ENCODE measurements at places on chromosomes 7 and 10.

DNA sequence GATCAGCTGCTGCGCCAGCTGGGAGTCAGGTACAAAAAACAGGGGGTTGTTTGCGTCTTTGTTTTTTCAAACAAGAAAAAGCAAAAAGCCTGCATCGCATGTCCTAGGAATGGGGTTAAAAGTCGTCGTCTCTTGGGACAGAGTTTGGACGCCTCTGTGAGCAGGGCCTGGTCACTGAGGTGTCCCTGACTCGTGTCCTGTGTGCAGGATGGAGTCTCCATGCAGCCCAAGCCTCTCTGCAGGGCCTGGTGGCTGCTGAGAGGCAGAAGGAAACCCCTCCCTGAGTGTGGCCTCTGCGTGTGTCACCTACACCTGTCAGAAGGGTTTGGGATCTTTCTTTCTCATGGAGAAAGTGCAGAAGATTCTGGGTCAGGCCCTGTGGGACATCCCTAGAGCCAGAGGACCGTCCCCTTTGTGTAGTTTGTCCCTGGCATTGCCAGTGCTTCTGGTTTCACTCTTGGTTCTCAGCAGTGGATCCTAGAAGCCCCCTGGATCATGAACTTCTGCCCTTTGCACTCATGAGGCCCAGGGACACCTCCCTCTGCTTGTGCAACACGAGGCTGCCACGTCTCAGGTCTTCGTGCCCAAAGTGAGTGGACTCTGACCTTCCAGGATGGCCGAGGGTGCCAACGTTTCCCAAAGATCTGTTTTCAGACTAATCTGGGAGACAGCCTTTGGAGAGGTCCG, 75.0 kb downstream of the PRKAG2 start:
- no peak for DNase-seq

DNA sequence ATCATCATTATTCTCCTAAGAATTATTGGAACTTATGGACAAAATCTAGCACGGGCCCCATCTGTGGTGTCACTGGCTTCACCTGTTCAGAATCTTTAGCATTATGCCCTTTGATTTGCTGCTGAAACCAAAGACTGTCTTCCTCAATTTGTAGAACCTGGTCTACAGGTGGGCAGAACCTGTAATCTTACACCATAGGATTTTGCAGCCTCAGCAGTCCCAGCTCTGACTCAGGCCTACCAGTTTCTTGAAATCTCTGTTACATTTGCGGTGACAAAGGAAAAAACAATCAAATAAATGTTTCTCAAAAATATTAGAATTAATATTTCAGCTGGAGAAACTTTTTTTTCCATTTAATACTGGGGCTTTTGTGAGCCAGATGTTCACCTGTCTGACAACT, 86.1 kb downstream of the EPDR1 start:
- DNase-seq: no peak

DNA sequence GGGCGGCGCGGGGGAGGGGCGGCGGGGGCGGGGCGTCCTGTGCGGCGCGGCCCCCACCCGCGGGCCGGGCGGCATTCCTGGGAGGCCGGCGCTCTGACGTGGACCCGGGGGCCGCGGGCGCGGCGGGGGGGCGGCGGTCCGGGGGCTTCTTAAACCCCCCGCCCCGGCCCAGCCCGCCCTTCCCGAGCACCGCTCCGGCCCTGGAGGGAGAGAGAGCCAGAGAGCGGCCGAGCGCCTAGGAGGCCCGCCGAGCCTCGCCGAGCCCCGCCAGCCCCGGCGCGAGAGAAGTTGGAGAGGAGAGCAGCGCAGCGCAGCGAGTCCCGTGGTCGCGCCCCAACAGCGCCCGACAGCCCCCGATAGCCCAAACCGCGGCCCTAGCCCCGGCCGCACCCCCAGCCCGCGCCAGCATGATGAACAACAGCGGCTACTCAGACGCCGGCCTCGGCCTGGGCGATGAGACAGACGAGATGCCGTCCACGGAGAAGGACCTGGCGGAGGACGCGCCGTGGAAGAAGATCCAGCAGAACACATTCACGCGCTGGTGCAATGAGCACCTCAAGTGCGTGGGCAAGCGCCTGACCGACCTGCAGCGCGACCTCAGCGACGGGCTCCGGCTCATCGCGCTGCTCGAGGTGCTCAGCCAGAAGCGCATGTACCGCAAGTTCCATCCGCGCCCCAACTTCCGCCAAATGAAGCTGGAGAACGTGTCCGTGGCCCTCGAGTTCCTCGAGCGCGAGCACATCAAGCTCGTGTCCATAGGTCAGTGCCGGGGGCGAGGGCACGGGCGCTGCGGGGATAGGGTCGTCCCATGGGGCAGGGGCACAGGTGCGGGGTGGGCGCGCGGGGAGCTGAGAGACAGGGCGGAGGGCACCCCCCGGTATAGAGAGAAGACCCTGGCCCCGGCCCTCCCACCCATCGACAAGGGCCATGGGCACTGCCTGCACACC, at the start of gene FLNC:
Gene FLNC (plus strand): TSS at position 176 of the 947 bp plus-strand sequence. CDS start 232 bp downstream, at position 408.
- peak; percentile 12 for DNase-seq

GRCh38 chr10:107002068-107002467, 162.4 kb downstream of the SORCS1 start:
- DNase-seq: no peak

- DNase-seq: no peak
Measured at GRCh38 chr7:107563081-107563774, 492 bp downstream of the COG5 start.

GRCh38 chr7:8129318-8129659, 132.7 kb downstream of the ICA1 start:
- DNase-seq: no peak

- DNase-seq: no peak
Measured at GRCh38 chr7:110973196-110973990, 117.5 kb upstream of the LRRN3 start.

DNA sequence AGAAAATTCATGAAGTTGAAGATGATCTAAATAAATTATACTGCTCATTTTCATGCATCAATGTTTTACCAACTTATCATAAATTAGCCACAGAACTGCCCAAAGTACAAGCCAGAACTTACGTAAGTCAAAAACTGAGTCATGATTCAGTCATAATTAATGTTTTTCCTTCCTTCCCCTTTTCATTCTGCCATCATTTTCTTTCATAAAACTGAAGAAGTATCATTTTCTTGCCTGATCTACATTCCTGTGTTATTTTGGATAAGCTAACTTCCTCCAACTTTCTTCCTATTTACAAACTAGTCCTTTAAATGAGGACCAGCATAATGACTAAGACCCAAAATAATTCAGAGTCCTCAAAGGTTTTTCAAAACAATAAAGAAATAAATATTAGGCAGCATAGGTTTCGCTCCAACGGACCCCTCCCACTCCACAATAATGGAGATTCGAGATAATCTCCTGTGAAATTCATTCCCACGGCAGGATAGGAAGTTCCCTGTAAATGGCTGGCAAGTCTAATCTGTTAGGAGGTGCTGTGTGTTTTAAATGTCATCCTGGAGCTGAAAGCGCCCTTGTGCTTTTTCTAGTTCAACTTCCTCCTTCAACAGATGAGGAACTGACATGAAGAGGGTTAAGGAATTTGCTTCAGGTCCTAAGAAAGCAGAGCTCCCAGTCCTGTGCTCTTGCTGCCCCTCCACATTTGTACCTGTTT, 218.9 kb downstream of the DOCK4 start:
- DNase-seq: no peak

GRCh38 chr10:106775127-106775526, 389.4 kb downstream of the SORCS1 start:
- no peak for DNase-seq

- no peak for DNase-seq
Measured at GRCh38 chr7:5177060-5177459, 13.0 kb upstream of the WIPI2 start.

GRCh38 chr10:72037811-72038210, 50.5 kb downstream of the SPOCK2 start:
- no peak for DNase-seq

DNA sequence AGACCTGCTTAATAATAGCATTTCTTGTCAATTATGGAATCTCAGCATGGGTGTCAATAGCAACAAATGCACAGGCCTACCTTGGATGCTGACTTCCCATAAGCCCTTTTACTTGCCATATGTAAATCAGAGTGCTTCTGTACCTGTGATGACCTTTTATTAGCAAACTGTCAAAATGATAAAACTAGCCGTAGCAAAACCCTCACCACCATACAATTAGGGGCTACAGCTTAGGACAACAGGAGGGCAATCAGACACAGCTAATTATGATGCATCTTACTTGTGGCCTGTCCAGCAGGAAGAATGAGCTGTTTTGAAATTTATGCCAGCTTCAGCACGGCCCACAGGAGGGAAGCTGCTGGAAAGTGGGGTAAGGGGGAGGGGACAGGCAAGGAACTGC, 201.6 kb downstream of the TAX1BP1 start:
- no peak for DNase-seq

DNA sequence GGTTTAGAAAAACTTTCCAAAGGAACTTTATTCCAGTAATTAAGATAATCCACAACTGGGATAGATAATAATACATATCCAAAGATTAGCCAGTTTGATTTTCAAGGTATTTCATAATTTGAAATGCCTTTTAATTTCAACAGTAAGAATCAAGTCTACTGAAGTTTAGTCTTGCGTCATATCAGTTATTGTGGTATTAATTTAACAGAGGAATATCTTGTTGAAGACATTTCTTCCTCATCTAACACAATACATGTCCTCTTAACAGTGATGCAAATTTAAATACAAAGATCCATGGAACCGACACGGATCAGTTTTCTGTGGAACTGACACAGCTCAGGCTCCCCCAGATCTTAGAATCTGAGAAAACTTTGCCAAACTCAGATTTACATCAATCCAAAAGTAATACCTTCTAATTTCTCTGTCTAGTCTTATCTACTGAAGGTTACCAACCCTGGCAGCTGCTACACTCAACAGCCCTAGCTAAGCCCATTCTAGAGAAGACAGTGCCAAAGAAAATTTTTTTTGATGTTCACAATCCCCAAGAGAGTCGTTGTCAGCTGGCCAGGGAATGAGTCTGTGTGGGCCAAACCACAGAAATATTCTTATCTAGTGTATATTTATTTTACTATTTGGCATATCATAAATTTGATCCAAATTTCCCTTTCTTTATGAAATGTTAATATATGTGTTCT, 365.2 kb upstream of the MEOX2 start:
- no peak for DNase-seq

DNA sequence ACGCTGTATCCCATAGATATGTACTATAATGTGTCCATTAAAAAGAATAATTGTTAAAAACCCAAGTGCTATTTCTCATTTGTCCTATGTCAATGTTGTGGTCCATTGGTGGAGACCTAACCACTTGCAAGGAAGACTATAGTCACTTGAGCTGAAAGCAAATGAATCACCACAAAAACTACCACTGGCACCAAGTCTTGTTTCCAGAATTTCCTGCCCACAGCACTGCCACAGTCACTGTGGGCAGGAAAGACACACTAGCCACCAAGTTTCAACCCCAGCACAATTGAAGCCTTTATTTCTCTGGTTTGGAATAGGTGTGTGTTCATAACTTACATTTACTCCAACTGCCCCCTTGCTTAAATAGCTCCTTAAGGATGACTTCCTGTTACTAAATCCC, 12.4 kb downstream of the DIP2C start:
- no peak for DNase-seq

DNA sequence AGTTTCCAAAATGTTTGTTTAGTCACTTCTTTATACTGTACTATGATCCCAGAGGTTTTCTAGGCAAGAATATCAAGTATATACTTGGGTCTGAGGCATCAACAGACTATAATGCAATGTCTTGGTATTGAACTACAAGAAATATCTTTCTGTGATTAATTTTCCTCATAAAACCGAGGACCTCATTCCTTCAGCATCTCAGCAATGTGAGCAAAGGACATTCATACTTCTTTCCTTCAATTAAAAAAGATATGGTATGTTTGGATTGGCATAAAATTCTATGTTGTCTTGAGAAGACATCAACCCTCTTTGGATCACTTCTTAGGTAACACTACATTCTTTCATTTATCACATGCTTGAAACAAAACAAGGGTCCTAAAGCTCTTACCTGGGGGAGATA, 524.5 kb downstream of the PHTF2 start:
- no peak for DNase-seq

DNA sequence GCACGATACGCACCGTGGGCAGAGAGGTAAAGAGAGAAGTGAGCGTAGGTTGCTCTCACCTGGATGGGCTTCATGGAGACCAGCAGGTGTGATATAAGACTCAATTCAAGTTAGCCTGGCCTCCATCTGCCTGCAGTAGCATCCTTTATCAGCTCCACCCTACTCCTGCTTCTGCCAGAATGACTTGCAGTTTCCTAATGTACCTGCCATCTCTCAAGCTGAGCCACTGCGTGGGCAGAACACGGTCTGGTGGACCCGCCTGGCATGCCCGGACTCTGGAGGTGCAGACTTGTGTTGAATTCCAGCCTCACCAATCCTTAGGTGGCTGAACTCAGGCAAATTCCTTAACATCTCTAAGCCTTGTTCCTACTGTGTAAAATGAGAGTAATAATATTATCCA, 64.3 kb downstream of the STEAP1B start:
- DNase-seq: no peak

GRCh38 chr7:121012170-121012874, 23.8 kb downstream of the CPED1 start:
- DNase-seq: no peak

DNA sequence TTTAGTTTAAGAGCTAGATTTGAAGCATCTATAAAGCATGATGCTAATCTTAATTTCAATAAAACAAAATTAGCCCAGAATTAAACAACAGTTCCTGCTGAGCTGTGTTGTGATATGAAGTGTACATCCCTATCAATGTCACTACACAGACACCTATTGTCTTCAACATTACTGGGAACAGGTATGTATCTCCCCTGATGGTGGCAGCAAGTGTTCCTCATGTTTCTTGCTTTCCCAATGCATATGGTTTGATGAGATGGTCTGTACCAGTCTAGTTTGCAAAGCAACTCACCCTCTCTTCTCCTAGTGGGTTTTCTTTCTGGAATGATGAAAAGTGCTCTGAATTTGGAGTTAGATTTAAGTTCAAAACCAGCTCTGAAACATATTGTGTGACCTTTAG, 38.1 kb downstream of the TSPAN12 start:
- no peak for DNase-seq

All from stimulated activated CD4-positive, alpha-beta T cell treated with anti-CD3 and anti-CD28 coated beads, Interleukin-12 subunit alpha, Interleukin-12 subunit beta, amount 100 ng/mL, for 24 hours (primary cell).